MG63 (cell line): ENCODE measurements at places on chromosomes 7 and 10. TPM values are rescaled to one million over a fixed set of nuclear protein-coding genes. Genes with fewer than 3 reads are reported as not detected.

The HOXA6 gene
- 0.82 and 5.1 TPM in 2 replicates for total RNA-seq

The SFR1 gene
- total RNA-seq, result 6.6 and 11.1 TPM in 2 replicates

The ZNF438 gene
- 0.30 and 3.7 TPM in 2 replicates for total RNA-seq

DNA sequence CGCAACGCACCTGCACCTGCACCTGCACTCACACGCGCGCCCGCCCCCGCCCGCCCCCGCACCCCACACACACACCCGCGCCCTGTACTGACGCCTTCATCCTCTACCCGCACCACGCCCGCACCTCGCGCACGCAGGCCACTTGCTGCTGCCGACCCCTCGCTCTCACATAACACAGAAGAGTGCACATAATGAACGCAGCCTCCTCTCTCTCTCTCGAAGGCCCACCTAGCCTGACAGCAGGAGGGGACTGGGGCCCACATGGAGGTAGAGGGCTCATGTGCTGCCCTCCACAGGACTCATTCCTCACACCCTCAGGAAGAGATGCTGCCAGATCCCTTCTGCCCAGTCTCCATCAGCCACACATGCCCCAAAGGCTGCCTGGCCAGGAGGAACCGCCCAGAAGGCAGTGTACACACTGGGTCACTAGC, 432 bp upstream of the CAMK2B start:
- DNase-seq, result no peak

- no peak for DNase-seq
These were observed 66.1 kb downstream of the TRRAP start for GRCh38 chr7:98944386-98944785.

- DNase-seq, result no peak
These were observed 194.0 kb upstream of the AHR start for GRCh38 chr7:17104419-17104818.

DNA sequence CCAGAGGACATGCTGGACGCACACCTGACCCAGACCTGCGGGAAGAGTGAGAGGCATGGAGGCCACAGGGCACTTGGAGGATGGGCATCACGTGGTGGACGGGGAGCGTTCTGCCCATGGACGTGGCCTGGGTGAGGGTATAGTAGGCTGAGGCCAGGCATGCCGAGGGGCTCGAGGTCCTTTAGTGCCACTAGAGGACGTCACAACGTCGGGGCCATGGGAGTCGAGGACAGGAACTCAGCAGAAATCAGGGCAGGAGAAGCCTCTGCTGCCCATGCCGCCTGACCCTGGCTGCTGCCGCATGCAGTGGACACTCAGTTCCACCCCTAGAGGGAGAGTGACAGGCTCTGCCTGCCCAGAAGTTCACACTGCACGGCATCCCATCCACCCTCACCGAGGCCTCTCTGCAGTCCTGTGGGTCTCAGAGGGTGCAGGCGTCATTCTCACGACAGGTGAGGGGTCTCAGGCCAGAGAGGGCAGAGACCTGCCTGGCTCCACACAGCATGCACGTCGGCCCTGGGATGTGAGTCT, 198.7 kb downstream of the ADARB2 start:
- no peak for DNase-seq
